ENCODE measurements at places on chromosomes 7 and 10. TPM values are rescaled to one million over a fixed set of nuclear protein-coding genes. Genes with fewer than 3 reads are reported as not detected.
A peak's percentile ranks its signal among the peaks of the same experiment; 100 is the strongest.

DNA sequence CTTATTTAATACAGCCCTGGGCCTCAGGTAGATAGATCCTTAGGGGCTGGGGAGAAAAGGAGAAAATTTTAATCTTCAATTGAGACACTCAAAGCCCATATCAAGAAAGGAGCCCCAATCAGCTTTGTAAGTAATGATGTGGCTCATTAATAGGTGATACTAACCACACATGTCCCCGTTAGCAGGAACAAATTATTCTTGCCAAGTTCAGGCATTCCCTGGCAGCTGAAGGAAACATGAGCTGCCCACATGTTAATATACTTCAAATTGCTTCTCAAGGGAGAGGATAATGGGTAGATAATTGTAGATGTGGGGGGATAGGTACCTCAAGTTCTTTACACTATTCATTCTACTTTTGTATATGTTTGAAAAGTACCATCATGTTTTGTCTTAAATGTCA lies 14.5 kb downstream of the IFIT5 start:
- no peaks in the 10 kb centered on the region for H3K36me3 ChIP-seq
- H3K27ac ChIP-seq = no peak overlapping the region
- no peaks in the 10 kb centered on the region for H3K27me3 ChIP-seq

- no peaks in the 10 kb centered on the region for H3K36me3 ChIP-seq
- no peak for DNase-seq
- no peak overlapping the region for H3K4me3 ChIP-seq
- H3K27ac ChIP-seq = no peak overlapping the region
- H3K27me3 ChIP-seq = no peaks in the 10 kb centered on the region
Measured at GRCh38 chr7:138713191-138713590, 12.0 kb upstream of the SVOPL start.

DNA sequence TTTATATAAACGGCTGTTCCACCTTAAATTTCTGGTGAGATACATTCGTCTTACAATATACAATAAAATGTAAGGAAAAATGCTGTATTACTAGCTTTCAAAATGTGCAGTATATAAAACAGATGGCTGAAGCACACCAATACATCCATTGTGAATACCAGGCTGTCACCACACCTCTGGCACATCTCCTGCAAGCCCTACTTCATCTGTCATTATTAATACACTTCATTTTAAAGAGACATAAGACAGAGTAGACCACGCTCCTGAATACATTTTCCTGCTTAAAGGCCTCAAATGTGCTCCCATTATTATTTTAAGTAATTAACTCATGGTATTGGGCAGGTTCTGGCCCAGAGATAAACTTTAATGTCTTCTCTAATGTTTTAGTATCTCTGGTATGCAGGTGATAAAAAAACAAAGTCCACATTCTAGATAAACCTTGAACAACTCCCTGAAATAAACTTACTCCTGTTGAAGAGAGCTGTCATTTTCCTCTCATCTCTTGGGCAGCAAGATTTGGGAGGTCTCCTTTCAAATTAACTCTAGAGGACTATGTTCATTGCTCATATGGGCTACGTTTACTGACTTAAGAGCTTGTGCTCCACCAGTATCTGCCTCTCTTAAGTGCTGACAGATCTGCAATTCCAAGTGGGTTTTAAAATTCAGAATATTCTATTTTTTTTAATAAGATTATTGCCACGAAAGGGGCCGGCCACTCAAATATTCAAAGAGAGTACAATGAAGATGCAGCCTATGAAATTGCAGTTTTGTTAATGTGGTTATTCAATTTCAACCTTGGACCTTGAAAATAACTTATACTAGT lies 396.5 kb upstream of the SEMA3D start:
- no peak for DNase-seq
- no peaks in the 10 kb centered on the region for H3K27me3 ChIP-seq
- H3K36me3 ChIP-seq = no peaks in the 10 kb centered on the region
- peaks cover 2% of the 10 kb centered on the region for H3K4me1 ChIP-seq

- no peak overlapping the region for H3K27ac ChIP-seq
- no peaks in the 10 kb centered on the region for H3K27me3 ChIP-seq
- H3K4me1 ChIP-seq = no peaks in the 10 kb centered on the region
Measured at GRCh38 chr7:24328894-24329293, 44.9 kb downstream of the NPY start.

- no peaks in the 10 kb centered on the region for H3K36me3 ChIP-seq
- no peaks in the 10 kb centered on the region for H3K4me1 ChIP-seq
- DNase-seq = no peak
- no peak overlapping the region for H3K4me3 ChIP-seq
- no peak overlapping the region for H3K27ac ChIP-seq
Measured at GRCh38 chr7:142557971-142558582, 191.2 kb upstream of the PRSS1 start.

DNA sequence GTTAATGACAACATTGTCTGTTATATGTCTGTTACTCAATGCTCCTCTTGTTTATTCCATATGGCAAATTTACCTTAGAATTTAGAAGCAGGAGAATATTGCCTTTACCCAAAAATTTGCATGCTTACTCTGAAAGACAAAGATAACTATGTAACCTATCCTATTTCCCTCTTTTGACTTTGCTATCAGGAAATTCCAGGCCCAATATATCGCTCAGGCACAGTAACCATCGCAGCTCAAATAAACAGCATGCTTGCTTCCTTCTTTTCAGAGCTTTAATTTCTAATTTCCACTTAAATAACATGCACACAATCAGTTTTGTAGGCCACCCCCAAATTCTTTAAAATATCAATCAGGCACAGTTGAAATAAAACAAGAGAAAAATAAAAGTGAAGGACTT lies 57.8 kb downstream of the EBLN1 start:
- no peak overlapping the region for H3K27ac ChIP-seq
- no peak overlapping the region for H3K4me3 ChIP-seq
- H3K27me3 ChIP-seq = no peaks in the 10 kb centered on the region
- DNase-seq = no peak
- H3K4me1 ChIP-seq = no peaks in the 10 kb centered on the region

DNA sequence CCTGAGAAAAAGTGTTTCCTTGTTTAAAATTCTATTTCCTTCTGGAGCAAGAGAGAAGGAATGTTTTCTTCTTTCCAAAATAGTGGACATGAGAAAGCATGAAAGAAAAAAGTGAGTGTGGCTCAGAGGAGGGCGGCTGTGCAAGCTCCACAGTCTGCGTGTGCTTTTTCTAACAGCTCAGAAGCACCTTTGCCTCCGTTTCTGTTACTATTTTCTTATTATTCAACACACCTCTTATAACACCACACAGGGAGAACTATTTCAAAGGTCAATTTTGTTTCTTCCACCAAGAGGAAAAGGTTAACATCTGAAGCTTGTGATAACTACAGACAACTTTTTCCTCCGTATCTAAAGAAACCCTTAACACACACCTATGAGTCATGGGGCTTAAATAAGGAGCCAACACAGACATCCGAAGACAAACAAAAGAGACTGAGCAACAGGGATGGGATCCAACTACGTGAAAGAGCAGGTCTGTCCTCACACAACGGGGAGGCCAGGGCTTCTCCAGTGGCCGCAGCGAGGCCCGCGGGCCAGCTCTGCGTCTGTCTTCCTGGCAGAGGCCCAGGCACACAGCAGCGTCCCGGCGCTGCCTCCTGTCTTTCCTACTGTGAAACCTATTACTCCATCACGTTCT lies 36.2 kb upstream of the NCAPG2 start:
- H3K27ac ChIP-seq = peak overlapping the region; percentile 82
- H3K27me3 ChIP-seq = no peaks in the 10 kb centered on the region
- no peak overlapping the region for H3K4me3 ChIP-seq
- peaks cover 21% of the 10 kb centered on the region for H3K4me1 ChIP-seq
- H3K36me3 ChIP-seq = peaks cover 68% of the 10 kb centered on the region
- DNase-seq = peak; percentile 89

DNA sequence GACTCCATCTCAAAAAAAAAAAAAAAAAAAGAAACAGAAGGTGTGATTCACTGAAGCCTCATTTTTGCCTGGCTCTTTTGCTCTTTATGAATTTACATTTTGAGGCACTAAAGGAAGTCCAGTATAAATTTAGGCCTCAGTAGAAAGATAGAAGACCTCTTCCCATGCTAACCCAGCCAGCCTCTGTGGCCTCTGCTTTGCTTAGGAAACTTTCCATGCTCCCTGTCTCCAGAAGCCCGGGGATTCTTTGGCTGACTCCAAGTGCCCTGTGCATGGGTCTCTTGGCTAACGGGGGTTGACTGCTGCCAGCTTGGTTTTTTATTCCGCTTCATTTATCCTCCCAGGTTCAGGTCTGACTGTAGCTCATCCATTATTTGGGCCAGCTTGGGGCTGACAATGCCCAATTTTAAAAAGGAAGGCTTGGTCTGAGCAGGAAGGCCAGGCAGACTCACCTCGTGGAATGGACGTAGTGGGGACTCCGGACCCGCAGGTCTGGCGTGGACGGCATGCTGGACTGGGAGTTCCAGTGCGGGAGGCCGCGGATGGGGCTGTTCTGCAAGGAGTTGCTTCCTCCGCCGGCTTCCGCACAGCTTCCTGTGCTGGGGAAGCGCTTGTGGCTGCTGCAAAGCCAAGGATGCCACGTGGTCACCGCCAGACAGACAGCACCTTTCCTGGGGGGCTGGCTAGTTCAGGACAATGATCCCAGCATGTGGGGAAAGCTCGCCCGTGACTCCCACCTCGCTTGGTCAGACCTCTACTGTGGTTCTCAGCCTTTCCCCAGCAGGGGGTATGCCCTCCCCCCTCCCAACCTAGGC lies 72.3 kb downstream of the PRPF18 start:
- H3K36me3 ChIP-seq = peaks cover 27% of the 10 kb centered on the region
- no peak overlapping the region for H3K4me3 ChIP-seq
- H3K4me1 ChIP-seq = peaks cover 15% of the 10 kb centered on the region
- peak; percentile 76 for DNase-seq

GRCh38 chr7:17716816-17717215 lies 223.5 kb downstream of the SNX13 start:
- H3K4me1 ChIP-seq = no peaks in the 10 kb centered on the region
- no peaks in the 10 kb centered on the region for H3K27me3 ChIP-seq
- no peak for DNase-seq

GRCh38 chr7:28483112-28483511 lies 70.8 kb downstream of the CREB5 start:
- no peak overlapping the region for H3K27ac ChIP-seq
- no peak for DNase-seq
- no peaks in the 10 kb centered on the region for H3K36me3 ChIP-seq
- no peaks in the 10 kb centered on the region for H3K4me1 ChIP-seq

The CALHM3 gene
- not detected for polyA plus RNA-seq

The KEL gene
- not detected for polyA plus RNA-seq

The CPED1 gene
- polyA plus RNA-seq = 1.2 TPM

The PPP1R9A gene
- polyA plus RNA-seq = 2.7 TPM
